ENCODE measurements at places on chromosomes 1 and 21. TPM values are rescaled to one million over a fixed set of nuclear protein-coding genes. Genes with fewer than 3 reads are reported as not detected.

SPRR2A gene
- total RNA-seq, result not detected

CFAP45 gene
- 1.5 TPM for total RNA-seq

IFNAR1 gene
- total RNA-seq, result 23.2 TPM

PTPN7 gene
- total RNA-seq, result not detected

NCSTN gene
- total RNA-seq, result 163 TPM

C1orf116 gene
- not detected for total RNA-seq

TMEM52 gene
- 0.65 TPM for total RNA-seq

ETNK2 gene
- total RNA-seq, result 16.8 TPM

PGD gene
- 158 TPM for total RNA-seq

VANGL2 gene
- not detected for total RNA-seq

PLEKHA6 gene
- 13.9 TPM for total RNA-seq

TMEM240 gene
- 1.7 TPM for total RNA-seq

CCDC27 gene
- not detected for total RNA-seq

LRRC3 gene
- 3.2 TPM for total RNA-seq

LRRC39 gene
- total RNA-seq, result 0.29 TPM

C1orf226 gene
- 1.3 TPM for total RNA-seq

ATAD3C gene
- not detected for total RNA-seq

MX2 gene
- 0.98 TPM for total RNA-seq

NR0B2 gene
- total RNA-seq, result not detected

PLPPR4 gene
- total RNA-seq, result 0.19 TPM

NPPB gene
- total RNA-seq, result not detected

SUSD4 gene
- not detected for total RNA-seq

PGLYRP3 gene
- total RNA-seq, result not detected

MTARC2 gene
- 14.7 TPM for total RNA-seq

LHX8 gene
- not detected for total RNA-seq

CAP1 gene
- total RNA-seq, result 521 TPM

CNR2 gene
- total RNA-seq, result not detected

DPYD gene
- 28.1 TPM for total RNA-seq

GBP6 gene
- not detected for total RNA-seq

DHRS3 gene
- total RNA-seq, result 65.2 TPM

FABP3 gene
- total RNA-seq, result 0.86 TPM

AKR7A2 gene
- total RNA-seq, result 64.7 TPM

TSSK3 gene
- 0.98 TPM for total RNA-seq

IL20 gene
- total RNA-seq, result not detected

ARPC5 gene
- 246 TPM for total RNA-seq

KCNK2 gene
- 0.38 TPM for total RNA-seq

MANEAL gene
- total RNA-seq, result 2.0 TPM

CLIC6 gene
- not detected for total RNA-seq

CFHR1 gene
- 0.48 TPM for total RNA-seq

OR6K3 gene
- 0.19 TPM for total RNA-seq

GUCA2B gene
- not detected for total RNA-seq

PBXIP1 gene
- total RNA-seq, result 59.8 TPM

PLA2G2C gene
- total RNA-seq, result not detected

Data from vein endothelial cell (primary cell).